ENCODE measurements at places on chromosomes 7 and 10. TPM values are rescaled to one million over a fixed set of nuclear protein-coding genes. Genes with fewer than 3 reads are reported as not detected.

DNA sequence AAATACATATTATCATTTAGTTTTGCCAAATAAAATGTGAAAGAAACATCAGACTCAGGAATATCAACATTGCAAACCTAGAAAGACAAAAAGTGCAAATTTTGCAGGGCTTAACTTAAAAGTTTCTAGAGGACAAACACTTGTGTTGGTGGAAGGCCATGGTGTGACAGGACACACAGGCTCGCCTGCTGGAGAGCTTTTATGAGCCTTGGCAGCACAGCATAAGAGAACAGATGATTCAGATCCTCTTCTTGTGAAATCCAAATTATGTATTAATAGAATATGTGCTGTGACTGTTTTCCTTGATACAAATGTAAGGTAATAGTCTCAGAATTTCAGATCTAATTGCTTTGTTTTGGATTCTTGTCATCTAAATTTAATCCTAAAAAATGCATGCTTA, 72.9 kb upstream of the ABCB5 start:
- DNase-seq: no peak

GRCh38 chr7:12570168-12570533, 369 bp upstream of the SCIN start:
- DNase-seq: no peak

GRCh38 chr10:70958396-70958795, 70.0 kb upstream of the PCBD1 start:
- no peak for DNase-seq

DNA sequence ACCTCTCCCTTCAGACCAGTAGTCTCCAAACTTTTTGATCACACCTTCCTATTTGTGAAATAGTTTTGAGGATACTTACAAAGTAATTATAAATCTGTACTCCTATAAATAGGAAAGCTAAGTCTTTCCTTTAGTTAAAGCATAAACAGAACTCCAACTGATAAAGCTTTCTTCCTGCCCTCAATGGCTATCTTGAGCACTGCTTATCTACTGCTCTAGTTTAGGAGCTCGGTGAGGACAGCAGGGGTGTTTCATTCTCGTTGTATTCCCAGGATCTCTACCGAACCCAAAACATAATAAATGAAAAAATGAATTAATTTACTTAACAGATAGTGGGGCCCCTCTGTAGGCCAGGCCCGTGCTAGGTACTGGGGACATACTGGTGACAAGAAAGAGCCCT, 17.7 kb downstream of the SORBS1 start:
- no peak for DNase-seq

GRCh38 chr10:114604357-114605130, 53.5 kb downstream of the ABLIM1 start:
- DNase-seq: no peak

DNA sequence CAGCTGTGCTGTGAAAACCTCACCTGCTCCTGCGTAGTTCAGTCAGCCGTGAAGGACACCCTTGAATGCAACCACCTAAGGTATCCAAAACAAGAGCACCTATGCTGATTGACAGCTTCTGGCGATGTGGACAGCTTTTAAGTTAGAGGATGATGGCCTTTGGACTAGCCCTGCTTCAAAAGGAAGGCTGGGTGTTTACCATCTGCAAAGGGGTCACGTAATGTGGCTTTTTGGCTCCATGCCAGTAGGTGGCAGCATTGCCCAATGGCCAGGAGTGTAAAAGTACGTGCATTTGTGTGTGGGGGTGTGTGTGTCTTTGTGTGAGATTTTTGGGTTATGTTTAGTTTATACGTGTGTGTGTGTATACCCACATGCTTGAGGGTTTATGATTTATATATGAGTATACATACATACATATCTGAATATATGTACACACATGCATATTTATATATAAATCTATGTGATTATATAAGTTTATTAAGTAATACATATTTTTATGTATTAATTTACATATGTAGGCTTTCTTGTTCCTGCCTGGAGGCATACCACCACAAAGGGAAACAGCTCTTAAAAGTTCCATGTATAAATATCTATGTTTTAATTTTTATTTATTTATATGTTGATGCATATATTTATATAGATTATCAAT, 236.3 kb upstream of the ANKRD30A start:
- DNase-seq: peak; percentile 69

Gene CDH23
- 4.7 TPM for polyA plus RNA-seq

GRCh38 chr10:52637592-52637991, 135.0 kb downstream of the MBL2 start:
- DNase-seq: no peak

Gene PPP1R3A
- not detected for polyA plus RNA-seq

GRCh38 chr10:88309365-88309764, 273.8 kb downstream of the RNLS start:
- DNase-seq: no peak

Gene SLC39A12
- not detected for polyA plus RNA-seq

DNA sequence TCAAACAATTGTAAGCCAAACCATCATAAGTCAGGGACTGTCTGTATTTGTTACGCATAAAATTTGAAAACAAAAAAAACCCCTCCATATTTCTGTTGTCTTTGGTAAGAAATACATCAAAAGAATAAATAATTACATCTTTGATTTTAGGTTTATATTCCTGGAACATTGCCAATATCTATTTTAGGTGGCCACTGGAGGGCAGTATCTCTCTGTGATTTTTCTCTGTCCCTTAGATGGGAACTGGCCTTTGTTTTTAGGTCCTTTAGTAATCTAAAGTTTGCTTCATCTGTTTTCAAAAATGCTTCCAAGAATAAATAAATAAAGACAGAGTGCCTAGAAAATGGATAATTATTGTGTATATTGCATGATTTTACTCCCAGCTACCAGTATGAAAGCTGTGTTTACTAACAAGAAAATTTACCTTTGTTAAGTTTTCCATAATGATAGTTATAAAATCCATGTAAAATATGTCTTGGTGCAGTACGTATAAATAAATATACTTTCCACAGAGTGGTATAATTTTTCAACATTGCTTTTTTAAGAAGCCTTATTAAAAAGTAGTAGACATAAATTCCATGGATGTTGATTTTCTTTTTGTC, 64.2 kb downstream of the PHYHIPL start:
- DNase-seq: no peak

Gene DRGX
- not detected for polyA plus RNA-seq

GRCh38 chr10:108783897-108784296, 1139.4 kb downstream of the XPNPEP1 start:
- DNase-seq: no peak

DNA sequence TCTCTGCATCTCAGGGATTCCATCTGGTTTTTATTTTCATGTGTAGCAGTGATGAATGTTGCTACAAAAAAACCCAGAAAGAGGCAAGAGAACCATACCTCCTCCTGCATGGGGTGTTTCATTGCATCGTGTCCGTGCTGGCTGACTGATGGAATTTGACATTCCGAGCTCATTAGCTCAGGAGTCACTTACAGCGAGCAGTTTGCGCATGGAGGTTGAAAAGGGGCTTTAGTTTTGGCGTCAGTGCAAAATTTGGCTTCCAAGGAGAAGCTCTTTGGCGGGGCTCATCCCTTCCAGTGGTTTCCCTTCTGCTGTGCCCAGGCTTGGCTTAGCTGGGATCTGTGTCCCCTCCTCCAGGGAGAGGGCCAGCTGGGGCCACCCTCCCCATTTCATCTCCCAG, 25.8 kb downstream of the EMX2 start:
- DNase-seq: no peak

DNA sequence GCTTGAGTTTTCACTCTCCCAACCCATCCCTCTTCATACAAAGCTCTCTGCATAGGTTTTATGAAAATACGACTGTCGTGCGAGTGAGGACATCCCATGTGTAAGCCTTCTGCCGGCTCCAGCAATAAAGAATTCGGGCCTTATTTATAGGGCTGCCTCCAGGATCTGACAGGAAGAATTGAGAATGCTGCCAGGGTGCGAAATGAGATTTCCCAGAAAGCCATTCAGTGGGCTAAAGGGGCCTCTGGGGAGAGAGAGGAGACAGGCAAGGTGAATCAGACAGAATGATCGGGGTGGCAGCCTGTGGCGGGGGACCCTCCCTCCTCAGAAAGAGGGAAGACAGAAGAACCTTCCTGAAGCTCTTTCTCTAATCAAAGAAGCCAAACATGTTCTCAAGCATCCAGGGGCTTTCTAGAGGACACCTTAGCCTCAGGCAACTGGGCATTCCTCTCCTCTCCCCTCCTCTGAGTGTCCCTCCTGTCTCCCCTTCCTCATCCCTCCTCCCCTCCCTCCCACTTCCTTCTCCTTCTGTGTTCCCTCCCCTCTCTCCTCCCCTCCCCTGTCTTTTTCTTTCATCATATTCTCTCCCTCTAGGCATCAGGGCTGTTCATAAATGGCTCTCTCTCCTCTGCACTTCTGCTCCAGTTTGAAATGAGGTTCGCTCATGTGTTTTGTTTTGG, 410.9 kb downstream of the TYW1 start:
- DNase-seq: no peak

Gene GSTO2
- 1.6 TPM for polyA plus RNA-seq

Gene UCMA
- not detected for polyA plus RNA-seq

Gene ANXA8
- 1.2 TPM for polyA plus RNA-seq

DNA sequence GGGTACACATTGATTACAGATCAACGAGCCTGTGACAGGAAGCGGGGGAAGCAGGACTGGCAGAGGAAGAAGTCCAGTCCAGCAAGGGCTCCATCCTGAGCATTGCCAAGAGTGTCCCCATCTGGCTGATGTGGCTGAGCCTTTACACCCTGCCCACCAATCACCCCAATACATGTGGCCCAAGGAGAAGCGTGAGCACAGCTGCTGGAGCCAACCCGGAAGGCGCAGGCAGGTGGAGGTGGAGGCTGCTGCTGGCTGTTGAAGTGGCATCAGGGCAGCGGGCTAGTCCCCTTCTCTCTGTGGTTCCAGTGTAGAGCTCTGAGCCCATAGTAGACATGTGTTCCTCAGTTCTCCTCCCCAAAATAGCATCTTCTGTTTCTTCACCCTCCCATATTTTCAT, 6.8 kb upstream of the AMPH start:
- no peak for DNase-seq

Gene TUBB8
- not detected for polyA plus RNA-seq

DNA sequence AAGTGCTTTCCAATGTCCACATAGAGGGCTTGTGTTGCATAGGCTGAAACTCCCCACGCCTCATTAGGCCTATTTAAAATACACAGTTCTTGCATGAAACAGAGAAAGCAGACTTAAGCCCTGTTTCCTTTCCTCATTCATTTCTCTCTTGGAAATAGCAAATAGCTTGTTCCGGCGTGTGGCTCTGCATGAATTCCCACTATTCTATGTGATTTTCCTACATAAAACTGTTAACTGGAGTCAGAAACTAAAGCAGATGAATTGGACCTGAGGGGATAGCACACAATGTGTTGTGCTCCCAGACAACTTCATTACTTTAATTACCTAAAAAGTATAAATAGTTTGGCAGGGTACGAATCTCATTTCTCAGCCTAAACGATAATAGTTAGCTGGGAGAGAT, 981.5 kb downstream of the SORCS1 start:
- DNase-seq: no peak

Gene TMEM140
- polyA plus RNA-seq: 22.6 TPM

Gene ODAD2
- polyA plus RNA-seq: 0.14 TPM

- DNase-seq: no peak
These were observed 319.0 kb downstream of the DGKB start for GRCh38 chr7:14583518-14583917.

Gene ZNF727
- polyA plus RNA-seq: not detected

DNA sequence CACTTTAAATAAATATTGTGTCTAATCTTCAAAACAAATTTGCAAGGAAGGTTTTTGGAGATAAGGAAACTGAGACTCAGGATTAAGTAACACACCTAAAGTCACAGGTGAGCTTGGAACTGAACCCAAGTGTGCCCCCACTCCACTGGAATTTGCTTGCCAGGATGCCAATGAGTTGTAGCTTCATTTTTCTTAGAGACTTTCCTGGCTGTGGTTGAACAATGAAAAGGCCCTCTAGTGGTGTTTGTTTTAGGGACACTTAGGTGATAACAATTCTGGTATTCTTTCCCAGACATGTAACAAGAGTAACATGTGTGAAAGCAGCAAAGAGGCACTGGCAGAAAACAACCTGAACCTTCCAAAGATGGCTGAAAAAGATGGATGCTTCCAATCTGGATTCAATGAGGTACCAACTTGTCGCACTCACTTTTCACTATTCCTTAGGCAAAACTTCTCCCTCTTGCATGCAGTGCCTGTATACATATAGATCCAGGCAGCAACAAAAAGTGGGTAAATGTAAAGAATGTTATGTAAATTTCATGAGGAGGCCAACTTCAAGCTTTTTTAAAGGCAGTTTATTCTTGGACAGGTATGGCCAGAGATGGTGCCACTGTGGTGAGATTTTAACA, 1.5 kb downstream of the IL6 start:
- DNase-seq: no peak

Gene STEAP1B
- polyA plus RNA-seq: 0.06 TPM

DNA sequence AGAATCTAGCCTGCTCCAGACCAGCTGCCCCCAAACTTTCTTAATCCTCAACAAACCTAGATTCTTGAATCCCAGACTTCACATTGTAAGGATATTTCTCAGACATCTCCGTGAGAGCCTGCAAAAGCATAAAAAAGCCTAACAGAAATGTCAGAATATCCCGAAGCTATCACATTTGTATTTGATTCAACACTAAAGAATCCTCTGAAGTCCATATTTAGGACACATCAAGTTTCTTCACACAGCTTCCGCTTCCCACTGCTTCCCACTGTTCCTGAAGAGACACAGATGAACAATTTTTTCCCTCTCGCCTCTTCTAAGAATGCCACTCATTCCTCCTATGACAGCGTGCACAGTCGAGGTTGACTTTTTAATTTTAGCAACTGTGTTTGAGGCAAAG, 396.2 kb upstream of the IGFBP3 start:
- no peak for DNase-seq

Gene SLC18A2
- 3.7 TPM for polyA plus RNA-seq

Gene C10orf90
- not detected for polyA plus RNA-seq

GRCh38 chr7:96033009-96033598, 260.8 kb downstream of the DYNC1I1 start:
- no peak for DNase-seq

Gene PRXL2A
- polyA plus RNA-seq: 87.4 TPM

Gene MTERF1
- 5.9 TPM for polyA plus RNA-seq

DNA sequence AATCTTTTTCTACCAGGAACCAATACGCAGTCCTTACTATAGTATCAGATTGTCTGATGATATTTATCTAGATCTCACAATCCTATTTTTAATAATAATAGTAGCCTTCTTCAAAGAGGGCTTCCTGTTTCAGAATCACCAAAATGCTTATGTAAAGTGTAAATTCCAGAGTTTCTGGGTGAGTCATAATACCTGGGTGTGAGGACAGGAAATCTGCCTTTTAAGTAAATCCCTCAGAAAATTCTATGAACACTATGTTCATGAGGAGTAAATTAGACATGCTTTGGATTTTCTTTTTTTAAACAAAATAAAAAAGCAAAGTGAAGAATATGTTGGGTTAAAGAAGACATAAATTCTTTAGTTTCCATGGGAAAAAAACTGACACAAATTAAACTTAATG, 20.5 kb downstream of the DKK1 start:
- no peak for DNase-seq
